Naive thymus-derived CD8-positive, alpha-beta T cell (primary cell): ENCODE measurements at places on chromosomes 2 and 18. TPM values are rescaled to one million over a fixed set of nuclear protein-coding genes. Genes with fewer than 3 reads are reported as not detected.

DNA sequence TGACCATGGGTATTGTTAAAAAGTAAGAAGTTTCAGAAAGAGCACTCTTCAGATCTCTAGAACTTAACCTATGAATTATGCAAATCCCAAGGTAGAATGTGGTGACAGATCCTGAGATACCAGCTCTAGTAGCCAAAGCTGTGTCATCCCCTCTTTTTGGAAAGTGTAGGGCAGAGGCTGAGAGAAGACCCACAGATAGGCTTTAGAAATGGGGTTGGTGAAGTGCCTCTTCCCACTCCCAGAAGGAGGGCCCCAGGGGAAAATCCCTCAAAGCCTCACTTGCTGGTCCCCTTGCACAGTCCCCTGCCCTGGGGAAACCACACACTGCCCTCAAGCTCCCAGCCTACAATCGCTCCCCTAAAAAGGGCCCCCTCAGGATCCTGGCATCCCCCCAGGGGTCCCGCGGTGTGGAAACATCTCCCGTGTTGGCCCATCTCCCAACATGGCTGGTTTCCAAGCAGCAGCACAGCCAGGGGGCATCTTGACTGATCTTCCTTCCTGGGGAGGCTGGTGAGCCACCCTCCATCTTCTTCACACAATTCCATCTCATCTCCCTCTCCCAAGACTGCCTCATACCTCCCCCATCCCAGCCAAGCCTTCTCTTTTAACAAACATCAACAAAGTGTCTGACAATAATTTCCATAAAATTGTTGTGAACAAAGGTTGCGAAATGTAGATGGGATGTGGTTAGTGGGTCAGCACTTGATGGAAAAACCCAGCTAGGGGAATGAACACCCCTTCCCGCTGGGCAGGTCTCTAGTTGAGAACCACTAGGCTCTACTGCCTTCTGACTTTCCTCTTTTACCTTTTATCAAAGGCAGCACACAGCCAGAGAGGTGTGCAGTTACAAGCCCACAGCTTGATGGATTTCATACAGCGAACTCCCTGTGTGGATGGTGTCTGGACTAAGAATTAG is 25.1 kb downstream of the MAL start:
- DNase-seq: no peak

DNA sequence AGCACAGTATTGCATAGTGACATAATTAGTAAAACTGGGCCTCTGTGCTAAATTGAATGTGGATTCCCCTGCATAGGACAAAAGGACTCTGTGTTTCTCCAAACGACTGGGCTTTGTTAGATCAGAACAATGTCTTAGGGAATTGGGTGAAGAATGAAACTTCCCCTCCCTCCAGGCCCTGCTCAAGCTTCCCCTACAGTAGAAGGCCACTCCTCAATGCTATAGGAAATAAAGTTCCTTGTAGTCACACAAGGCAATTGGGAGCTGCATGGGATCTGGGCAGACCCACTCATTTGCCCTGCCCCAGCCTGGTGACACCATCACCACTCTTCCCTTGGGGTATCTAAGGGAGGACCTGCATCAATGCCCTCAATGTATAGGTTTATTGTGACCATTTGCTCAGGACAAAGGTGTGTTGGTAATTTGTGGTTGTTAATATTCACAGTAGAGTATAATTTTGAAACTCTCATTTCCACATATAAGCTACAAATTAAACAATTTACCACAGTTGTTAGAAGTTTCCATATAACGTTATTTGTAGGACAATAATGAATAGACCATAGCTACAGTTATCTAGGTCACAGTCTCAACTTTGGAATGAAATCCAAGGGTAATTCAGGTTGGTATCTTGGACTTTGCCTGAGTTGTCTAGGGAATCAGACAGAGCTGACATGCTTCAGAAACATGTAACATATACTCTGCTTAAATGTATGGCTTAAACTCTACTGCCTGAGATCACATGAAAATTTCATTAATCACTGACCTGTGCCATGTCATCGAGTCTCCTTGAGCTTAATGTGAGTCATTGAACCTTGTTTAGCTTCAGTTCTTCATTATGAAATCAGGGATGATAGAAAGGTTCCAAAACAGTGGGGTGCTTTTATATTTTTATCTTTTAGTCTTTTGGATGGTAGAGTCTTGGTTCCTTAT is 64.8 kb upstream of the DARS1 start:
- DNase-seq: no peak

- peak; percentile 81 for DNase-seq
Measured at GRCh38 chr18:35042389-35043071, 1.3 kb downstream of the MAPRE2 start.

DNA sequence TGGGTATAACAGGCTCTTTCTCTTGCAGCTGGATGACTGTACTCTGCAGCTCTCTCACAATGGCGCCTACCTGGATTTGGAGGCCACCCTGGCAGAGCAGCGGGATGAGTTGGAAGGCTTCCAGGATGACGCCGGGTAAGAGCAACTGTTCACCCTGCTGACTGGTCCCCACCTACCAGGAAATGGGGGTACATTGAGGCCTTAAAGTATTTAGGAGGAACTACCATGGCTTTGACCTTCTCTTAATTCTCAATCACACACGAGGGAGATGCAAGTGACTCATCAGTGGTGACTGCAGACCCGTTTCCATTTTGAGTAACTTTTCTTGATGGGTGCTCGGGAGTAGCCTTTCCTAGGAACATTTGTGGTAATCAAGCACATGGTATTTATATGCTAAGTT is 58.0 kb downstream of the FHOD3 start:
- DNase-seq: no peak

GRCh38 chr2:42087857-42088195 is 40.0 kb downstream of the PKDCC start:
- no peak for DNase-seq

DNA sequence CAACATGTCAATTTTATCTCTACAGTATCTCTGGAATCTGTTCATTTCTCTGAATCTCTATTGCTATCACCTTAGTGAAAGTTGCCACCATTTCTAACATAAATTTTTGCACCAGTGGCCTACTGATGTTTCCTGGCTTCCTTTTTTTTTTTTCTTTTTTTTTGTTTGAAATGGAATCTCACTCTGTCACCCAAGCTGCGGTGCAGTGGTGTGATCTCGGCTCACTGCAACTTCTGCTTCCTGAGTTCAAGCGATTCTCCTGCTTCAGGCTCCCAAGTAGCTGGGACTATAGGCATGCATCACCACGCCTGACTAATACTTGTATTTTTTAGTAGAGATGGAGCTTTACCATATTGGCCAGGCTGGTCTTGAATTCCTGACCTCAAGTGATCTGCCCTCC is 35.1 kb downstream of the KCNJ13 start:
- DNase-seq: no peak

DNA sequence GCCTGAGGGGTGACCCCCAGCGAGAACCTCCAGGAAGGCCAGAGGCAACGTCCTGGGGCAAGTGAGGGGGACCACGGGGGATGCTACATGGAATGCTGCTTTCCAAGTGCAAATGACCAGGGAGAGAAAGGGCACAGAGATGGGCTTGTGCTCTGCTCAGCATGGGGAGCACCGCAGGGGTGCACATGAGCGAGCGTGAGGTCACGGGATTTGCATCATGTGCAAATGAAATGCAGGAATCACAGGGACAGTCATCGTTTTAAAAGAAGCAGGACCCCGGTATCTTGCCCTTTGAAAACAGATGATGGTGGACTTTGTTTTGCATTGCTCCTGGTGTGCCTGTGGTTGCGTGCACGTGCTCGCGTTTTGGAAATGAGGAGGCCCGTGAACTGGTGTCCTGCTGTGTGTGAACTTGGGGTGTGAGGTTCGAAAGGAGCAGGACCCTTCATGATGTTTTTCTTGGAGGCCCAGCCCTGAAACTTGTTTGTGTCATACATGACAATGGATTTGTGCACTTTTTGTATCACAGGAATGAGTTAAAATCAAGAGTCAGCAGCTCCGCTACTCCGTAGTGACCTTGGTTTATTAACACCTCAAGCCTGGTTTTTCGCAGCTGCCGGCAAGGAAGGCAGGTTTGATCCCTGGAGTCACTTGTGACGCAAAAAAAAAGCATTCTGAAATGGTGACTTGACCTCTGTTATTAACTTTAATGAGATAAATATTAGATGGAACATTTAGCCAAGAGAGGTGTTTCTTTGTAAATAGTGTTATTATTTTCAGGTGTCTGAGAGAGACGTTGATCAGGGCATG is 234.5 kb downstream of the LDLRAD4 start:
- DNase-seq: no peak

GRCh38 chr2:105113616-105114291 is 75.9 kb downstream of the MRPS9 start:
- no peak for DNase-seq

- DNase-seq: no peak
Measured at GRCh38 chr2:196284144-196284844, 112.9 kb upstream of the STK17B start.

GRCh38 chr2:106563195-106563594 is 76.0 kb downstream of the CD8B2 start:
- no peak for DNase-seq

DNA sequence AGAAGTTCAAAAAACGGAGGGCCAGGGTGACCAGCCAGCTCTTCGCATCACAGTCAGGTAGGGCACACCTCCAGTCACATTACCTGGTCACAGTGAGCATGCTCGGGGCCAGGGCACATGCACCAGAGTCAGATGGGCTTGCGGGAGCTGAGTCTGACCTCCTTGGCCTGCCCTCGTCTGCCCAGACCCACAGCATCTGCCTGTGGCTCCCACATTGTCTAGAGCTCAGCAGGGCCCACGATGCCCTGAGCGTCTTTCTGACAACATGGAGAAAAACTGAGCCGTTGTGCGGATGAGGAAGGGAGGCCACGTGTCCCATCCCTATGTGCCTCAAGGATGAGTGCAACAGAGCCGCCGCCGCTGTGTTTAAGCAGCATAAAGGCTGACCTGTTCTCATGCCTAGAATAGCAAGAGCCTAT is 37.6 kb downstream of the CRACDL start:
- no peak for DNase-seq

GRCh38 chr2:120878970-120879369 is 143.3 kb downstream of the GLI2 start:
- DNase-seq: no peak

GRCh38 chr2:221125691-221126090 is 446.4 kb downstream of the EPHA4 start:
- DNase-seq: no peak

DNA sequence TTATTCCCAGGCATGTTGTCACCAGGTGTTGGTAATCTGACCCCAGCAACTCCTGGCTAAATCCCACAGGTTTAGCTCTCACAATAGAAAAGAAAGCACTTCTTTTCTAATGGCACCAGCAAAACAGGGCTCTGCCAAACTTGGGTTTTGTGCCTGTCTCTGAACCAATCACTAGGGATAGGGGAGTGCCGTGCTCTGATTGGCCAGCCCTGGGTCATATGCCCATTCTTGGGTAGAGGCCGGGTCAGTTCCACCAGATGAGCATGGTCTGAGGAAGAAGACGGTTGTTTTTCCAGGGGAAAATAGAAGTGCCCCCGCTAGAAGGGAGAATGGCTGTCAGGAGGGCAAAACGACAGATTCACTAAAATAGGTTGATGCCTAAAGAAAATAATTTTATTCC is 14.7 kb downstream of the CDK15 start:
- no peak for DNase-seq

GRCh38 chr2:239957681-239958472 is 67.3 kb downstream of the NDUFA10 start:
- DNase-seq: no peak

DNA sequence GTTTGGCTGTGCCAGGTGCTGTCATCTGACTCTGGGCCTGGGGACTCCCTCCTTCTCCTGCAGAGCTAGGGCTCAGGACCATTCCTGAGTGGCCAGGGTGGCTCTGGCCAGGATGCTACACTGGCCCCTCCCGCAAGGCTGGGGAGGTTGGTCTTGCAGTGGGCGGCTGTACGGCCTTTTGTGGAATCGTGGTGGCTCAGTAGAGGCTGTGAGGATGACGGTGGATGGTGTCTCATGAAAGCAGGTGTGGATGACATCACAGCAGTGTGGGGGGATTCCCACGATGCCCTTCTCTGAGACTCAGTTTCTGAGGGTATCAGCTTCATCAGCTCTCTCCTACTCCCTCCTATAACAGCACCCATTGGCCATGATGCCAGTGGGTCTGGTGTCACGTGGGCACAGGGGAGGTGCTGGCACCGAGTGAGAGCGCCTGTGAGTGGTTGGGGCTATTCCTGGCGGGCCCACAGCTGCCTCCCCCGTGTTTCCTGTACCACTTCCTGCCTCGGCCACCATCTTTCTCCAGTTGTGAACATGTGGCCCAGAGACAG is 144.2 kb upstream of the HDAC4 start:
- DNase-seq: peak; percentile 9

DNA sequence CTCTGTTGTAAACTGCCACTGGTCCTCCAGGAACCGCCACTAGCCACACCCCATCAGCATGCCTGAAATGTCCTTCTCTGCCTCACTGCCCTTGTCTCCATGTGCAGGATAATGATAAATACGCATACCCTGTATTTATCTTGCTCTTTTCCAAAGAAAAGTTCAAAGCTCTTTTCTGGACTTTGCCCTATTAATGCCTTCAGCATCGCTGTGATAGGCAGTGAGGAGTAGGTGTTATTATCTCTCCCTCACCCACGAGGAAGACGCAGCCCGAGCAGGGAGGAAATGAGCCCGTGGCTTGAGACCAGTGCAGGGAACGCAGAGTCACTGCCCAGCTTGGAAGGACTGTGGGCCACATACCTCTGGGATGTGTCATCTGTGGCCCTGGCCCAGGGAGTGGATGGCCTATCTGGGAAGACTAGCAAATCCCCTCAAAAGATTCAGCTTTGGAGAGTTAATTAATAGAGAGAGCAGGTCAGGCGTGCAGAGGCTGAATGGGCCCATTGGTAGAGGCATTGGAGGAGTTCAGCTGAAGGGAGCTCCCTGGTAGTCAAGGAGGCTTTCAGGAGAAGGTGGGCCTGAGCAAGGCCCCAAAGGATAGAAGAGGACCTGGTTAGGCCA is 39.5 kb upstream of the MCFD2 start:
- no peak for DNase-seq

GRCh38 chr2:128315122-128315828 is 3.4 kb downstream of the HS6ST1 start:
- DNase-seq: peak; percentile 41

GRCh38 chr18:54192900-54193299 is 31.6 kb downstream of the MBD2 start:
- DNase-seq: no peak

GRCh38 chr2:222582928-222583327 is 73.0 kb downstream of the FARSB start:
- no peak for DNase-seq

Gene ARHGEF4
- 10.2 TPM for total RNA-seq

Gene LYG2
- total RNA-seq: not detected

Gene TMEFF2
- total RNA-seq: not detected

Gene CD8B
- 456 TPM for total RNA-seq

Gene IL36B
- not detected for total RNA-seq

Gene LOXHD1
- total RNA-seq: 0.39 TPM

Gene ARHGAP15
- total RNA-seq: 134 TPM

Gene B4GALT6
- not detected for total RNA-seq

Gene ABCG5
- not detected for total RNA-seq

Gene SH3BP4
- 0.19 TPM for total RNA-seq

Gene IGFBP5
- not detected for total RNA-seq

Gene SNTG2
- total RNA-seq: 4.2 TPM

Gene AGXT
- total RNA-seq: not detected

Gene NT5C1B
- not detected for total RNA-seq

Gene CARF
- 26.5 TPM for total RNA-seq

Gene OSR1
- not detected for total RNA-seq

Gene ZNF142
- total RNA-seq: 48.6 TPM
